ENCODE measurements at places on chromosomes 2 and 18. TPM values are rescaled to one million over a fixed set of nuclear protein-coding genes. Genes with fewer than 3 reads are reported as not detected.
A peak's percentile ranks its signal among the peaks of the same experiment; 100 is the strongest.

WIPF1 gene
- total RNA-seq: 2.7 TPM

ERICH2 gene
- not detected for total RNA-seq

DNA sequence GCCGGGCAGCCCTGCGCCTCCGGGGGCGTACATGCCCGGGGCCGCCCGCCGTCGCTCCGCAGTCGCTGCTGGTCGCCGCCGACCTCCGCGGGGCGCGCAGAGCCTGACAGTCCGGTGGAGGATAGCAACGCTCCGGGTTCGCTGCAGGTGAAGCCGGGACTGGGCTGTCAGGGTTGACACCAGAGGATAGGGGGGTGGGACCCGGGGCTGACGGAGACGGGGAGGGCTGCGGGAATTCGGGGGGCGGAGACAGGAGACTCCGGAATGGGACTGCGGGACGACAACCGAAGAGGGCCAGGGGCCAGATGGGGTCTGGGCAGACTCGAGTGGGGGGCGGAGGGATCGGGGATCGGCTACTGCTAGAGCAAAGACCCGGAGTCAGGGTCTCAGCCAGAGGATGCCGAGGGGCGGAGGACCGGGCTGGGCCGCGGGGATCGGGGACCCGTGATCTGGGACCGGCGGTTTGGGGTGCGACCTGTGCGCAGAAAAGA is 403 bp downstream of the TMEM127 start:
- no peak for DNase-seq

- no peak for DNase-seq
These were observed 226.4 kb upstream of the CXCR4 start for GRCh38 chr2:136344339-136344738.

GRCh38 chr2:65350651-65351056 is 81.7 kb downstream of the SPRED2 start:
- DNase-seq: no peak

DNA sequence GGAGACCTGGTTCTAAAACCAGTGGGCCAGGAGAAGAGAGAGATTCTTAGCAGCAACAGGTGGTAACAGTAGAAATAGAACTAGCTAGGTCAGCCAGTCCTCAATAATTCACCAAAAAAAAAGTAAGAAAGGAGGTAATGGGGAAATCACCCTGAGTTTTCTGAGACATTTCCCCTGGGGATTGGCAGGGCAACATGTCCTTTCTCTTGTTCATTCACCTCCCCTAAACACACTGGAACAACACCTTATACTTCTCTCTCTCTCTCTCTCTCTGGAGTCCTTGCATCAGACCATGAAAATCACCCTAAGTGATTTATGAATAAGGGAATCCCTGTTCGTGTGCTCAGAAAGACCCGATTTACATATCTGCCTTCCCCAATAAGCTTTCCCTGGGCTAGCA is 64.8 kb downstream of the COX7A2L start:
- DNase-seq: no peak

DNA sequence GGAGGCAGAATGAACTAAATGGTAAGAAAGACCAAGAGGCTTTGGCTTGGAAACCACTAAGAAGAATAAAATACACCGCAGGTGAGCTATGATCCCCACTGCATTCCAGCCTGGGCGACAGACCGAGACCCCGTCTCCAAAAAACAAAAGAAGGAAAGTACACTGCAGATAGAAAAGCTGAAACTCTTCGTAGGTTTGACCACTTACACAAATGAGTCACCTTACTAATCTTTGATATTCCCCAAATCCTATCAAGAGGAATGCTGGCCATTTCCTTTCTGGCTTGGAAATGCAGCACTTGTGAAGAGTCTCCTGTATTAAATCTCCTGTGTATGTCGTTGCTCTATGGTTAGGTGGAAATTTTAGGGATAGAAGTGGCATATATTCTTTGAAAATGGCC is 108.8 kb downstream of the MTCL1 start:
- no peak for DNase-seq

DNA sequence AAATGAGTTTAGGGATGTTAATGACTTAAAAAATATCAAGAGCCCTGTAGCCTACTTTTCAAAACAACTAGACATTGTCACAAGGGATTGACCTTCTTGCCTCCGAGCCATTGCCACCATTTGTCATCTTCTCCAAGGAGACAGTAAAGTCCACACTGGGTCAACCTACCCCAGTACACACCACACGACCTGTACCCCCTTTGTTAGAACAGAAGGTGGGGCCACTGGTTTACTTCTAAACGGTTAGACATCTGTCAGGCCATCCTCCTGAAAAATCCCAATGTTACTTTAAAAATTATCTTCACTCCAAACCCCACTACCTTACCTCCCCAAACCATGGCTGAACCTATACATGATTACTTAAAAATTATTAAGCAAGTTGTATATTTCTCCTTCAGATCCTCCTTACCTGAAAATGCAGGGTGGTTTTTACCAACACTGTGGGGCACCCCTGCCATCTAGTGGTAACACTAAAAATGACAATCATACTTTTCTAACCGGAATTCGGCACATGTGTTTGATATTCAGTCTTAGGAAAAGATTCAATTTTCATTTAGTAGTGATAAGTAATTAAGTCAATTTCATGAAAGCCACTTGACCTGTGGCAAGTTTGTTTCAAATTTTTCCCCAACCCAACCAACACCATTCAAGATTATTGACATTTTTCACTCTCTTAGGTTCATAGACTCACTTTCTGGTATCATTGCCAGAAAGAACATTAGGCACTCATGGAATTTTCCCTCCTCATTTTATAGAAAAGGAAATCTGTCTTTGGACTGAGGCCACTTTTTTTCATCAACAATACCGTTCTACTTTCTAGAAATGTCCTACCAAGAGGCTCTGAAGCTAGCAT is 265.3 kb upstream of the PKDCC start:
- no peak for DNase-seq

SIGLEC15 gene
- total RNA-seq: not detected

DNA sequence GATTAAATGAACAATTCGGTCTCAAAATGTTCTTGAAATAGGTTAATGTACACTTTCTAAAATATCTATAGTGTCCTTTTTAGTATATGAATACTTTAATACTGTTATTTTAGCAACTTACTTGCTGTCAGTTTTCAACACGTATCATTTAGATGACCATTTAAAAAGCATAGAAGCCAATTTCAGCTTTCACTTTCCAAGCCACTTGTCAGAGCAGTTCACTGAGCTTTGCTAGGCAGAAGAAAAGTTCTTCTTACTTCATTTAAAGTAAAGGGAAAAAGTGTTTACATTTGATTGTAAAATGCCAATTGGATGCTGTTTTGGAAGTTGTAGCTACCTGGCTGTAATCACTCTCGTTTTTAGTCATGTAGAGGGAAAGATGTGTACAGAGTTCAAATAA is 126.0 kb downstream of the KCNH7 start:
- DNase-seq: no peak

- DNase-seq: no peak
These were observed 285.6 kb upstream of the SESTD1 start for GRCh38 chr2:179550214-179550613.

DNA sequence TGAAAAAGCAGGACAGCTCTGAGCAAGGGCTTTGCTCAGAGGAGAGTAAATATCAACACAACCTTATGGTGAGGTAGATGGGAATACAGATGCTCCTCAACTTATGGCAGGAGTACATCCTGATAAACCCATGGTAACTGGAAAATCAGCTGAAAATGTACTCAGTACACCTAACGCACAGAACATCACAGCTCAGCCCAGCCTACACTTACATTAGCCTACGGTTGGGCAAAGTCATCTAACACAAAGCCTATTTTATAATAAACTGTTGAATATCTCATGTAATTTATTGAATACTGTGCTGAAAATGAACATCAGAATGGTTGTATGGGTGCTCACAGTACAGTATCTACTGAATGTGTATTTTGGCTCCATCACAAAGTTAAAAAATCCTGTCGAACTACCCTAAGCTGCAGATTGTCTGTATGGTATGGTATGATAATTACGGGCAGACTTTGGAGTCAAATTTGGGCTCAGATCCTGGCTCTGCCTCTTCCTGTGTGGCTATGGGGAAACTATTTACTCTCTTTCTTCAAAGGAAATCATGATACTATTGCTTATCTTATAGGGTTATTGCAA is 120.3 kb upstream of the LYPD1 start:
- no peak for DNase-seq

RAD51AP2 gene
- 0.47 TPM for total RNA-seq

DNA sequence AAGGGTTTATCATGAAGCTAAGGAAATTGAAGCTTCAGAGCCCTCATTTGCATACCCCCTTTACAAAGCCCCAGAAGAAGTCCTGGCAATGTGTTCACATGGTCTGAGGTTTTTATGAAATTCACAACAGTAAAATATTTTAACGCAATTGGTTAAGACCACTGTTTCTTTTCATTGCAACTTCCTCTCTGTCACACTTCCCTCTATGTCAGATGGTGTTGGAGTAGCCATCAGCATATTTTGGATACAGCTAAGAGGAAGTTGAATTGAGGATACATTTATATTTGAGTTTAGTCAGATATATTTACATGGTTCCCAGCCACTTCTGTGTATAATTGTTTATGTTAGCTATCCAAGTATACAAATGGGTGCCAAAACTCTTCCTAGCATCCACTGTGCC is 170.0 kb downstream of the TXNL1 start:
- no peak for DNase-seq

DNA sequence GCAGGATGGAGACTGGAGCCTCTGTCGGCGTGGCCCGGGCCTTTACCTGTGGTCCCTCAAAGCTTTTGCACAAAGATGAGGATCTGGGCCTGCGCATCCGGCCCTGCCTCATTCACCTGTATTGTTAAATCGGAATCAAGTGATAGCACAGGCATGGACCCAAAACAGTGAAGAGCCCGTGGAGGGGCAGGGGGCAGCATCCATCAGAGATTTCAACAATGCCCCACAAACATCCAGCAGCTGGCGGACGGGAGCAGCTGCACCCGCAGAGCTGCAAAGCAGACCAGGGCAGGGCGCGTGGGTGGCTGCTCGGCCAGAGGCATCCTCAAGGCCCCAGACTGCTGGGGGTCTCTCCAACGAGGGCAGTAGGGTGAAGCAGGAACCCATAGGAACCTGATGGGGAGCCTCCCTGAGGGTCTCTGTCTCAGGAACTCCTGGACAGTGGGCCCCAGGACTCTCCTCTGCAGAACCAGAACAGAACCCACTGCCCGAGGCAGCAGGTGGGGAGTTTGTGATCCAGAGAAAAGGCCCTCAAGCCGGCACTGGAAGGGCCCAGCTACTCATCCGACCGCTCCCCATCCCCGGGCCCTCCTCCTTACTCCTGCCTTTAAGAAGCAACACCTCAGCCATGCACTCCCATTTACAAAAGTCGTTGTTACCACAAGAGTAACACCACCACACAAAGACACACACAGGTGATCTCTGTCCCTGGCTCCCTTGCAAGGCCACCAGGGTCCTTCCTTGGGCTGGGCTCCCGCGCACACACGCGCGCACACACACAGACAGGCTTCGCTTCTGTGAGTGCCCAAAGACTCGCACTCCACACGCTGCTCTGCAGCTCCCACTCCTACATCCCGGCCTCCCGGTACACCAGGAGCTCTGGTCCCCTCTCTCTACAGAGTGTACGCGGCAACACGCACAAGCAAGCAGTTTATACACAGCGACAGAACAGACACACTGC is 28.8 kb downstream of the HDAC4 start:
- no peak for DNase-seq

SMYD1 gene
- not detected for total RNA-seq

DNA sequence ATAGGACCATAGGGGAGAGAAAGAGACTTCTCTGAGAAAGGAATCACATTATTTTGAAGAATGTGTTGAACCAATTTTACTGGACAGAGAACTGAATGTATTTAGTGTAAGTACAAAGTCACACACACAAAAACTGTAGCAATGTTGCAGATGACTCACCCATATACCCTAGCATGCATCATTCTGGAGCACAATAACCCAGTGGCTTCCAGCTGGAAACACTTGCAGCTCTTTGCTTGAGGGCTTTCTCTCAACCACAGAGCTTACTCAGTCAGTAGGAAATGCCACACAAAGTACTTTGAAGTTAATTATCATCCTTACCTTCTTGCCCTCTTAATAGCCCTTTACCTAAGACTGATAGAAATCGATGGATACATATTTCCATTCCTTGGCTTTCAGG is 760.0 kb upstream of the FSHR start:
- peak; percentile 34 for DNase-seq

- no peak for DNase-seq
These were observed 189.1 kb upstream of the BCL2L11 start for GRCh38 chr2:110931648-110932047.

DNA sequence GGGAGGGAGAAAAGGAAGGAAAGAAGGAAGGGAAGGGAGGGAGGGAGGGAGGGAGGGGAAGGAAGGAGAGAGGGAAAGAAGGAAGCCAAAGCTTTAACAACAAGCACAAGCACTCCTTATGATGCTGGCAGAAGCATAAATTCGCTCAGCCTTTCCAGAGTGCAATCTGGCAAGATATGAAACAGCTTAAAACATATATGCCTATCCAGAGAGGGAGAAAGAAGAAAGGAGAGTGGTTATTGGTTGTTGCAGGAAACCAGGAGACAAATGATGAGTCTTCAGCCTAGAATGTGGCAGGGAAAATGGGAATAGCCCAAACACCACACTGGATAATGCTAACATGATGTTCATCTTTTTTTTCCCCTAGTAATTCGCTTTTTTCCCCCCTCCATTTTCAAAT is 64.0 kb downstream of the STPG4 start:
- no peak for DNase-seq

DNA sequence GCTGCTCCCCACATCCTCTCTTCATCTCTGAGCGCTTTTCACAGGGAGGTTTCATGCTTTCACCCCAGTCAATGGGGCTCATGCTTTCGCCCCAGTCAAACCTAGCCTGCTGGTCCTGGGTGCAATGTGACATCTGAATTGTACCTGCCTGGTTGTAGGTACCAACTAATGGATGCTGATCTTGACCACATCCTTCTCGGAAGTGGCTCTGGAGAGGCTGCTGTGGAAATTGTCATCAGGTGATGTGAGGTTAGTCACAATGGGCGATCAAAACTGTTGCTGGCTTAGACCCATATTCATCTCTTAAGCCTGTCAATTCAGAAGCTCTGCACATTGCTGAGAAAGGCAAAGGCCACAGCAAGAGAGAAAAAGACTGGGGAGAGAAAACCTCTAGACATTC is 32.7 kb upstream of the ALKAL2 start:
- no peak for DNase-seq

NYAP2 gene
- 7.8 TPM for total RNA-seq

PLCL1 gene
- total RNA-seq: 26.0 TPM

COL6A3 gene
- total RNA-seq: 23.9 TPM

GRCh38 chr2:236015171-236015570 is 153.0 kb downstream of the GBX2 start:
- DNase-seq: no peak

GRCh38 chr2:218396688-218397462 is 2.8 kb upstream of the CTDSP1 start:
- DNase-seq: peak; percentile 55

OSR1 gene
- total RNA-seq: 4.4 TPM

- no peak for DNase-seq
These were observed 53.1 kb downstream of the CAB39 start for GRCh38 chr2:230765611-230766300.

NCKAP5 gene
- total RNA-seq: 14.0 TPM

- no peak for DNase-seq
These were observed 43.1 kb upstream of the RTN4 start for GRCh38 chr2:55093381-55093780.

Measured in occipital lobe (tissue), 3 donors.